Osteoblast (primary cell): ENCODE measurements at places on chromosomes 1 and 21. TPM values are rescaled to one million over a fixed set of nuclear protein-coding genes. Genes with fewer than 3 reads are reported as not detected.

DNA sequence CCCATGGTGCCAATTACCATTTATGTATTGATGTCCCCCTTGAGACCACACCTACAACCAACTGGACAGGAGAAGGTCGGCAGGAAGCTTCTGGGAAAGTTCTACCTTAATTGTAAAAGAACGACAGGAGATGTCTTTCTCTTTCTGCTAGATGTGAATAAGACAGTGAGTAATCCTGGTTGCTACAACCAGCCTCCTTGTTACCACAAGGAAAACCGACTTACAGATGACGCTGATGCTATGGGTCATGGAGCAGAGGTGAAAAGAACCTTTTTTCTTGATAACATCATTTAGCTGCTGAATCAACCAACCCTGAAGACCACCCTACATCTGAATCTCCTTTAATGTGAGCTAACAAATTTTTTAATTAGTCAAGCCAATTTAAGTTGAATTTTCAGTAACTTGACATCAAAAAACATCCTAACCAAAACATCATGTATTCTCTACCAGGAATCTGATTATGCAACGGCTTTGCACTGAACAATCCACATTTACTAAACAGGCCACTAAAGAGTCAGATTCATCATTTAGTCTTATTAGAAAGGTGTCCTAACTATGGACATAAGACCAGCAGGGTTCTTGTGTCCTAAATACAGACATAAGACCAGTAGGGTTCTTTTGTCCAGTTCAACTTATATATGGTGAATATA is 23.0 kb downstream of the RGS2 start:
- no peaks in the 10 kb centered on the region for H3K27me3 ChIP-seq
- H3K36me3 ChIP-seq: no peaks in the 10 kb centered on the region
- H3K27ac ChIP-seq: peak overlapping the region; percentile 91

DNA sequence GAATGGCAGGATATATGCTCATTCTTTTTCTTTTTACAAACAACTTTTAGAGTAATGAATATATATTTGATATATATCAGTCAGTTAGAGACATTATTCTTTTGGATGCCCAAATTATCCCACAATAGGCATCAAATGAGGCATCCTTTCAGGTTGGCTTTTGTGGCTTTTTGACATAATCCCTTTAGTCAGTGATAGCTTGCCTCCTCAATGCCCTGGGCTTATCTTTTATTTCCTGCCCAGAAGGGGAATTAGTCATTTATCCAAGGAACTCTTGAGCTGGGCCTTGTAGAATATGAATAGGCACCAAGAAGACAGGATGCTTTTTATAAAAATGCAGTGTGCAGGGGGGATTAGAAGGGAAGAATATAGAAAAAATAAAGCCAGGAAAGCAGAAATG is 22.2 kb downstream of the EPHX4 start:
- H3K27ac ChIP-seq: no peak overlapping the region
- DNase-seq: no peak
- no peaks in the 10 kb centered on the region for H3K27me3 ChIP-seq
- no peaks in the 10 kb centered on the region for H3K36me3 ChIP-seq

GRCh38 chr1:206663362-206663761 is 21.3 kb upstream of the MAPKAPK2 start:
- H3K4me3 ChIP-seq: peak overlapping the region; percentile 47
- no peak overlapping the region for H3K27ac ChIP-seq
- no peaks in the 10 kb centered on the region for H3K36me3 ChIP-seq
- peaks cover 10% of the 10 kb centered on the region for H3K4me1 ChIP-seq
- H3K27me3 ChIP-seq: peaks cover 29% of the 10 kb centered on the region
- peak; percentile 67 for DNase-seq

DPM3 gene
- total RNA-seq: 15.9 and 34.4 TPM in 2 replicates

SEMA4A gene
- total RNA-seq: 1.5 and 1.8 TPM in 2 replicates
